ENCODE measurements at places on chromosomes 5 and 9.

DNA sequence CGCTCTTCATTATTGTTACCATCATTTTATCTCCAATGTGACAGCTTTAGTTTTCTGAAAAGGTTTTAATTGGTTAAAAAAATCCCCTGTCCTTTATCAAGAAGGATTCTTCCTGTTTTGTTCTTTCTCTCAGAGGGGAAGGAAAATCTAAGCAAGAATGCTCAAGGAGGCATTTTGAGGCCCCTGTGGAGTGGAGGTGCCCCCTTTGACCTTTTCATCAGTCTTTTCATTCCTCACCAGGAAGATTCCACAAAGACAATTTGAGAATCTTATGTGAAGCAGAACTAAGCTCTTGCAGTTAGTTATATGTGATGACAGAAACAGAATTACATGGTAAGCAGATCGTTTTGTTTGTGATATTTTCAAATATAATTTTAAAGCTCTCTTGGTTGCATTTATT lies 489.6 kb downstream of the MAN2A1 start:
- no peak for DNase-seq

- DNase-seq = no peak
Measured at GRCh38 chr5:123107343-123108244, 18.6 kb downstream of the PRDM6 start.

GRCh38 chr9:134895908-134896833 lies 15.6 kb downstream of the FCN2 start:
- no peak for DNase-seq

- no peak for DNase-seq
Measured at GRCh38 chr9:68804911-68805889, 100.2 kb downstream of the PIP5K1B start.

DNA sequence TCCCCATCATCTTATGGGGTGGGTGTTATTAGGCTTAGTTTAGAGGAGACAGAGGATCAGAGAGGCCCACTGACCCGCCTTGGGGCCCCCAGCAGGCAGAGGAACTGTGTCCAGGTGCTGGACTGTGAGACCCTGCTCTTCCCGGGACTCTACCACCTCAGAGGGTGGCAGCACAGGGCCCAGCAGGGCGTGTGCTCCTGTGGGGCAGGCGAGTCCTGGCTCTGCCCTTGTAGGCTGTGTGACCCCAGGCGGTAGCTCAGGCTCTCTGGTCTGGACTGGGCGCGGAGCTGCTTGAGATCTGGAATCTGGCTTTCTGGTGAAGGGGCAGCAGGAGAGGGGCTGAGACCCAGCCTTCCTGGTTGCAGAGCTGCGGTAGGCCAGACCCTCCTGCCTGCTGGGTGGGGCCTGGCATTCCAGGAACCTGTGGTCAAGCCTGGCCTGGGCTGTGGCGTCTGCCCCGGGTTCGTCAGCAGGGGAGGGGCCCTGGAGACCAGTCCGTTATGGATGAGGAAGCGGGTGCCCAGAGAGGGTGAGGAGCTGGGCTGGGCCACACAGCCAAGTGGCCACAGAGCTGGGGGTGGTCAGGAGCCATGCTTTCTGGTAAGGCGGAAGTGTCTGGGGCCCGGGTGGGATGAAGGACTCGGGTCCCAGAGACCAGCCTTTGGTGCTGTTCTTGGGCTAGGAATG lies 46.5 kb downstream of the RXRA start:
- no peak for DNase-seq

GRCh38 chr5:77957-78804 lies 13.8 kb upstream of the PLEKHG4B start:
- DNase-seq = no peak

DNA sequence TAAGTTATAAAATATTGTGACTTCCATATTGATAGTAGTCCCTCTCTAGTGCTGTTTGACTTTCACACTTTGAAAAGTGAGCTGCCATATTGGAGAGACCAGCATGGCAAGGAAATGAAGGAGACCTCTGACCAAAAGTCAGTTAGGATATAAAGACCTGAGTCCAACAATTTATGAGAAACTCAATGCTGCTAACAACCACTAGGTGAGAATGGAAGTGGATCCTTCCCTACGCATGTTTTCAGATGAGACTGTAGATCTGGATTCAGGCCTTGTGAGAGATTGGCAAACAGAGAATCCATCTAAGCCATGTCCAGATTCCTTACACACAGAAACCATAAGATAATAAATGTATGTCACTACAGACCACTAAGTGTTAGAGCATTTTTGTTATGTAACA lies 81.6 kb downstream of the CTNND2 start:
- no peak for DNase-seq

GRCh38 chr5:142262683-142263082 lies 62.1 kb downstream of the SPRY4 start:
- no peak for DNase-seq

- no peak for DNase-seq
Measured at GRCh38 chr5:126390051-126390450, 33.2 kb upstream of the GRAMD2B start.

- no peak for DNase-seq
Measured at GRCh38 chr9:107049046-107049802, 186.3 kb downstream of the ZNF462 start.

GRCh38 chr9:130461218-130461630 lies 16.5 kb downstream of the ASS1 start:
- DNase-seq = peak; percentile 44

- DNase-seq = no peak
Measured at GRCh38 chr5:11234501-11234911, 473.5 kb upstream of the DAP start.

DNA sequence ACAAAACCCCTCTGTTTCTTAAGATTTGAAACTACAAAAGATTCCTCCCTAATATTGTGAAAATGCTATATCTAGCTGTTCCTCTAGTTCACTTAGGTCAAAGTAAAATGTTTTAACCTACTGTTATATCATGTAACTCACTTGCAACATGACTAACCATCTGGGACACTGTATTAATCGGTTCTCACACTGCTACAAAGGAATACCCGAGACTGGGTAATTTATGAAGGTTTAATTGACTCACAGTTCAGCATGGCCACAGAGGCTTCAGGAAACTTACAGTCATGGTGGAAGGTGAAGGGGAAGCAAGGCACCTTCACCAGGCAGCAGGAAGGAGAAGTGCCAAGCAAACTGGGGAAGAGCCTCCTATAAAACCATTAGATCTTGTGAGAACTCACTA lies 34.7 kb downstream of the DIMT1 start:
- no peak for DNase-seq

DNA sequence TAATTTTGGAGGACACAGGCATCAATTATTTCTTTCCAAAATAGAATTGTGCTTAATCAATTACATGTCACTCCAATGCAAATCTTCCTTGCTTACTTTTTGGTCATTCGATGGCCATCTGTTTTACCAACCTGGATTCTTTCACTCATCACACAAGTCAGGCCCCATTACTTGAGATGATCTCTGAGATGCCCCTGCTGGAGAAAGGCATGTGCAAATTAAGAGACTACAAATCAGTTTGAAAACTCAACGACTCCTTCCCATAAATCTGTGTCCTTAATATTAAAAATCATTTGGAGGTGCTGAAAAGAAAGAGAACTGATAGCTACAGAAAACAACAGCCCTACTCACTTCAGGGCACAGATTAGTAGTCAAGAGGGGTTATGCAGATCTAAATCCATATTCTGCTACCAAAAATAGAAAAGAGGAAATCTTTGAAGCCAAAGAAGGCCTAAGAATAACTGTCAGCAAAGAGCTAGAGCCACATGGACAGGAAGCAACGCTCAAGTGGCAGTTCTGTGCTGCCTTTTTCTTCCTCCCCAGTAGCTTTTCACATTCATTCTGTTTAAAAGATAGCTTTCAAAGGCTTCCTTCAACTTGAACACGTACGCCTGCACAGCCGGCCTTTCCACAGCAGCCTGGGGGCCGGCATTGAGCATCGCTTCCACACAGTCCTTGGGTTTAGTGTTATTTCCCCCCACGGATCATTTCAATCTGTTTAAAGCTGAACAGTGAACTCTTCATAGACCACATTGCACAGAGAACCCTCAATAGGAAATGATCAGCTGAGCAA lies 79.3 kb upstream of the MAP3K1 start:
- DNase-seq = peak; percentile 7

DNA sequence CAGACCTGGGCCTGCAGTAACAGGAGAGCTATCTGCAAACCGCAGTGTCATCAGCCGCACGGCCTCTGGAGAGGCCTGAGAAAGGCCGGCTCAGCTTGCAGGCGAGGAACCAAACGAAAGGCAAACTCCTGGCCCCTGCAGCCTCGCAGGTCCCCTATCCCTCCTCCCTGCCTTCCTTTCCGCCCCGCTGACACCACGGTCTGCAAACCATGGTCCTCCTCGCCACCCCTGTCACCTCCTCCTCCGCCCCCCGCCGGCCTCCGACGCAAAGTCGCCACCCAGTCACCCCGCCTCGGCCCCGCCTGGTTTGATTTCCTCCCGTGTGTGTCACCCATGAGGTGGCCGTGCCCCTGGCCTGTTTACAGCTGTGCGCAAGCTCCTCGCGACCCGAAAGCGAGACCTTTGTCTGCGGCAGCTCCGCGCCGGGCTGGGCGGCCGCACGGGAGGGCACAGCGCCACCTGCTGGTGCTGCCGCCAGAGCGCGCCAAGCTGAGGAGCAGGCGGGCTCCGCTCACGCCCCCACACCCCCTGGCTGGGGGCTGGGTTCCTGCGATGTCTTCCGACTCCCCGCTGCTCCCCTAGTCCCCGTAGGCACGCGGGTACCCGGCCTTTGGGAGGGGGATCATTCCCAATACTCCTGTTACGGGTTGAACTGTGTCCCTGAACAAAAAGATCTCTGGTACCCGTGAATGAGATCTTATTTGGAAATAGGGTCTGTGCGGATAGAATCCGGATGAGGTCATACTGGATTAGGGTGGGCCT lies 19.4 kb downstream of the GBGT1 start:
- DNase-seq = peak; percentile 92

DNA sequence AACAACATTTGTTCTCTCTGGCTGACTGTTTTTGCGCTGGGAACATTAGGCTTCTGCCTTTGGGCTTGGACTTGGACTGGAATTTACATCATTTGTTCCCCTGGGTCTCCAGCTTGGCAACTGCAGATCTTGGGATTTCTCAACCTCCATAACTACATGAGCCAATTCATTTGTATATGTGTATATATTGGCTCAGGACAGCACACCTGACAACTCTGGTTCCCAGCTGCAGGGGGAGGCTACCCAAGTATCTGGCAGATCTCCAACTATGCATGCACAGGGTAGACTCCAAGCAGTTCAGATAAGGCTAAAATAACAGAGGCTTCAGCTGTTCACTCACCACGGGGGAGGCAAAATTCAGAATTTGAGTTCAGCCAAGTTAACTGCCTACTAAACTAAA lies 31.6 kb upstream of the F2RL1 start:
- DNase-seq = no peak

- no peak for DNase-seq
Measured at GRCh38 chr9:110334183-110334582, 3.5 kb downstream of the TXNDC8 start.

DNA sequence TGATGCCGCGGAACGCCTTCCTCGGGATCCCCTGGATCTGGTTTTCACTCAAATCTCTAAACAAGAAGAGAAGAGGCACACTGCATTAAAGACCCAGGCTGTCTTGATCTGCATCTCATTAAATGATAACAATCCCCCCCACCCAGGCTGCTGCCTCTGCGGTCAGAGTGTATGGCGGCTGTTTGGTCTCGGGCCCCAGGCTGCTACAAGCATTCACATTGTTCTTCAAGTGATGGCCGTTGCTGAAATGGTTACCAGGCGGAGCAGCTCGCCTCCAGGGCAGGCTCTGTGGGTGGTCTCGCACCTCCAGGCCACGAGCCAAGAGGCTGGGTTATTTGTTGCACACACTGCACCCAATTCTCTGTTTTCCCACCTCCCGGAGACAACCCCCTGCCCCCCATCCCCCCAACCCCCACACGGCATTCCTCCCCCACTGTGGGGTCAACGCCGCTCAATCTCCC lies 304.1 kb upstream of the PANK3 start:
- no peak for DNase-seq

- no peak for DNase-seq
Measured at GRCh38 chr9:125428060-125428901, 166.7 kb downstream of the GAPVD1 start.

- no peak for DNase-seq
Measured at GRCh38 chr9:133303266-133304157, 28.5 kb upstream of the ABO start.

DNA sequence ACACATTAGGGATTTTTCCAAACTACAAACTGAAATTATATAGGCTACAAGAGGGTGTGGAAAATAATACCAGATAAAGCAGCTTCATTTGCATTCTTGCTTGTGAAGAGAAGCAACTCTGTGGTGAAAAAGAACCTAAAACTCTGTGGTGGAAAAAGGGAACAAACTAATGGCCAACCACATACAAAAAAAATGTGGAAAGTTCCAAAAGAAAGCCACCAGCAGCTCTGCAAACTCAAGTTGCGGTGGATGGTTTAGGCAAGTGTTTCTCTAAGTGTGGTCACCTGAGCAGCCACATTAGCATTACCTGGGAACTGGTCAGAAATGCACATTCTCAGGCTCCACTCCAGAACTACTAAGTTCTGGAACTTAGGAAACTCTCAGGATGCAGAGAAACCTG lies 586.4 kb downstream of the ACTL7B start:
- no peak for DNase-seq

DNA sequence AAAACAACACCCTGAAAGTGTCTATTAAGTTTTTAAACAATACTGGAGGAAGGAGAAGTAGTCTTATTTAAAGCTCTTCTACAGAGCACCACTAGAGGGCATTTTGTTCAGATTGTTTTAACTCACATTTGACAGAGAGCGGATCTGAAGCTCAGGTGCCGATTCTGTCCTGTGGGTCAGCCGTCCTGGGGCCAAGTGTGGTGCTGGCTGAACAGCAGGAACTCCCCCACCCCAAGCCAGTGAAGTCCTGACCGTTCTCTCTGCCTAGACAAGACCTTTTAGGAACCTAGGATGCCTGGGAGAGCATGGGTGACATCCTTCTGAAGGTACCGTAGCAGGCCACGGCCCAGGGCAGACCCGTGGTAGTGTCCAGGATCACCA lies 3.9 kb downstream of the EXOC3 start:
- no peak for DNase-seq

GRCh38 chr9:2420543-2420942 lies 201.0 kb upstream of the VLDLR start:
- no peak for DNase-seq

DNA sequence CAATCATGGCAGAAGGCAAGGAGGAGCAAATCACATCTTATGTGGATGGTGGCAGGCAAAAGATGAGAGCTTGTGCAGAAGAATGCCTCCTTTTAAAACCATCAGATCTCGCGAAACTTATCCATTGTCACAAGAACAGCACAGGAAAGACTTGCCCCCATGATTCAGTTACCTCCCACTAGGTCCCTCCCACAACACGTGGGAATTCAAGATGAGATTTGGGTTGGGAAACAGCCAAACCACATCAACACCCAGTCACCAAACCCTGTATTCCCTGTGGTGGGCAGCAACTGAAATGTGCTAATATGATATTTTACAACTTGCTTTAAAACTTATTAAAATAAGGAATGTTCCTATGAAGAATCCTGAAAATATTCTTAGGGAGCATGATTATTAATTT lies 54.2 kb downstream of the RASGRF2 start:
- DNase-seq = no peak

GRCh38 chr5:180026320-180026719 lies 45.2 kb downstream of the RNF130 start:
- DNase-seq = no peak

Measured in activated effector memory CD4-positive, alpha-beta T cell treated with Interleukin-2 at 50 U/mL for 16 hours (primary cell).